ENCODE measurements at places on chromosomes 16 and 17.

DNA sequence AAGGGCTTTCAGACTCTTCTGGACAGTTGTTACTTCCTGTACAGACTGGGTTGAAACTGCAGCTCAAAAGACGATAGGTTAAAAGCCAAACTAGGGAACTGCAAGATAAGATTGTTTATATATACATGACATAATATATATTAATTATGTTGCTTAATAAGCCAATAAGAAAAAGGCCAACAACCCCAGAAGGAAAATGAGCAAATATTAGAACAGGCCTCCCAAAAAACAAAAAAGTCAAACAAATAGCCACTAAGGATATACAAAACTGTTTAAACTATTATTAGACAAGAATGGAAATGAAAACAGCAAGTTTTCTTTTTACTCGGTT, 495 bp upstream of the CMTR2 start:
- DNase-seq = no peak

GRCh38 chr17:7435676-7436555, 681 bp downstream of the TMEM102 start:
- DNase-seq = no peak

- DNase-seq = no peak
Observed at GRCh38 chr17:29596811-29597210, 3.9 kb downstream of the ANKRD13B start.

DNA sequence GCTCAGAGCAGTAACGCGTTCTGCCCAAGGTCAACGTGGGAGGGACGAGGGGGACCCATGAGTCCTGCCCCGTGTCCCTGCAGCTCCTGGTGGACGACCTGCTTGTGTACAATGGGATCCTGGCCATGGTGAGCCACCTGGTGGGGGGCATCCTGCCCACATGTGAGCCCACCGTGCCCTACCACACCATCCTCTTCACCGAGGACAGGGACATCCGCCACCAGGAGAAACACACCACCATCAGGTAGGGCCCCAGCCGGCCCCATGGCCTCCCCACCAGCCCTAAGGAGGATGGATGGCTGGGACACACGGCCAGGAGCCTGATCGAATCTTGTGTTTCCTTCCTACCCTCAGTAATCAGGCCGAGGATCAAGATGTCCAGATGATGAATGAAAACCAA, 227.6 kb downstream of the KATNIP start:
- DNase-seq = no peak

- no peak for DNase-seq
Observed at GRCh38 chr16:82835487-82836155, 208.9 kb downstream of the CDH13 start.

DNA sequence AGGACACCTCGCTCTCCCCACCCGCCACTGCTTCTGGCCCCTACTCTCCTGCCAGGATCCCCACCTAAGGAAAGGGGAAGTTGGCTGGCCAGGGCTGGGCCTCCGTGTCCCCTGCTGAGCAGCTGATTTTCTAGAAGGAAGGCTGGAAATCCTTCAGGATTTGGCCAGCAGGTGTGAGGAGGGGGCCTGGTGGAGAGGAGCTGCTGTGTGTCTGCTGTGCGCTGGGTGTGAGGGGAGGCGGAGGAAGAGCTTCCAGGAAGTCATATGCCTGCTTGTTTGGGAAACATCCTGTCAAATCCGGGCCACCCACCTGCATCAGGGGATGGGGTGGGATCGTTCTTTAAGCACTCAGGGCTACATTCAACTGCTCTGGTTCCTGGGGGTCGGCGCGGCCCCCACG, 28.6 kb downstream of the TPSG1 start:
- DNase-seq = no peak

GRCh38 chr16:55494994-55495421, 13.9 kb upstream of the LPCAT2 start:
- DNase-seq = peak; percentile 76

DNA sequence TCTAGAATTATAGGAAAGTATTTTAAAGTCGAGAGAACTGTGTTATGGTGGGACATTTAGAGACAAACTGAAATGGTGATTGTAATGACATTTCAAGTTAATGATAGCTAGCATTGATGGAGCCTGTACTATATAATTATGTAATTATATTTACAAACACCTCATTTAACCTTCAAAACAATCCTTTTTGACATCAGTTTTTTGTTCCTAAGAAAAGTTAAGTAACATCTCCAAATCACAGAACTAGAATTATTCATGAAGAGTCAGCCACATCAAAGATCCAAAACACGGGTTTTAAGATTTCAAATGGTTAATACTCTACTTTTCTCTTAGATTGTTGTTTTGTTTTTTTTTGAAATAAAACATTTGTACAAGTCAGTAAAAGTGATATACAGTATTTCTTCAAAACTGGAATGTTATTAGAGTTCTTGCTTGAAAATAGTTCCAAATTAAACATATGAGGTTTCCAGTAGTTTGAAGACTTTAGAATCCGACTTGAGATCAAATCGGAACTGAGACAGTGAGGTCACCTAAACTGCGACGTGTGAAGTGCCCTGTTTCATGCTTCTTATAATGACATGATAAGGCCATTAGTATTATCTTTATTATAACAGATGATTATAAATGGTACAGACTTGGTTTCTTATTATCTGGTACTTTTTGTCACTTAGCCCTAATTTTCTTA, 264.9 kb upstream of the TBX2 start:
- no peak for DNase-seq

- DNase-seq = no peak
Observed at GRCh38 chr17:64006361-64007088, 8.4 kb downstream of the PRR29 start.

DNA sequence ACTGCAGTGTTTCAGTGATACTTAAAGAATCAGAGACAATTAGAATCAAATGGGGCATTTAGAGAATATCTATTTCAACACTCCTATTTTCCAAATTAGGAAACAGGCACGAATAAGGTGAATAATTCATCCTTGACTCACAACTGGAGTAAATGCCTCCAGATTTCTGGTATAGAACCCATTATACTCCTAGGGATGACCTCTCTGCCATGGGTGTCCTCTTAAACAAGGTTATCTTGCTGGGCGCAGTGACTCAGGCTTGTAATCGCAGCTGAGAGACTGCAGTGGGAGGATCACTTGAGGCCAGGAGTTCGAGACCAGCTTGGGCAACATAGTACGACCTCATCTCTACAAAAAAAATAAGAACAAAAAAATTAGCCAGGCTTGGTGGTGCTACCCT, 139.8 kb upstream of the ELAC2 start:
- no peak for DNase-seq

- DNase-seq = no peak
Observed at GRCh38 chr16:62408760-62409159, 372.5 kb upstream of the CDH8 start.

DNA sequence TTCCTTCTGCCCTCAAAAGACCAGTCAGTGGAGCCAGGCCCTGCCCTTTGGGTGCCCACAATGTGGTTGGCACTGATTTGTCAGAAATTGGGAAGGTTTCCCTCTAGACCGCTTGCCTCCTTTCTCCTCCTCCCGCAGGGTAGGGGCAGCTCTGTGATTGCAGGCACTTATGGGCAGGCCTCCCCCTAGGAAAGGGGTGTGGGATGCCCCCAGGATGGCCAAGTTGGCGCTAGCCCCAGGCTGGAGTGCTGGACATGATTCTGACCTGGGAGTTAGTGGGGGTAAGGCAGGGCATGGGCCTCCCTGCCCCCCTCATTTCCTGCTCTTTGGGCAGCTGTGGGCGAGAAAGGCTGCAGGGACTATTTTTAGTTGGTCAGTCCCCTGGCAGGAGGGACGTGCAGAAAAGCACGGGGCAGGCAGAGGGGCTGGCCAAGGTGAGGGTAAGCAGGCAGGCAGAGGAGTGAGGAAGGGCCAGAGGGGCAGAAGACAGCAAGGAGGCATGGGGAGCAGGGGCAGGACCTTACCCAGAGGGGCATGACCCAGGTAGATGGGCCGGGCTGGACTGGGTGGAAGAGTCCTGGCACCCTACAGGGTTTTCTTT, 3.3 kb downstream of the RARA start:
- no peak for DNase-seq

- DNase-seq = no peak
Observed at GRCh38 chr17:46028981-46029565, 30.0 kb downstream of the STH start.

Measured in HT-29 (cell line).